ENCODE measurements at places on chromosomes 5 and 9.

GRCh38 chr5:178389796-178390195 is 157.2 kb upstream of the PHYKPL start:
- peak; percentile 46 for DNase-seq

DNA sequence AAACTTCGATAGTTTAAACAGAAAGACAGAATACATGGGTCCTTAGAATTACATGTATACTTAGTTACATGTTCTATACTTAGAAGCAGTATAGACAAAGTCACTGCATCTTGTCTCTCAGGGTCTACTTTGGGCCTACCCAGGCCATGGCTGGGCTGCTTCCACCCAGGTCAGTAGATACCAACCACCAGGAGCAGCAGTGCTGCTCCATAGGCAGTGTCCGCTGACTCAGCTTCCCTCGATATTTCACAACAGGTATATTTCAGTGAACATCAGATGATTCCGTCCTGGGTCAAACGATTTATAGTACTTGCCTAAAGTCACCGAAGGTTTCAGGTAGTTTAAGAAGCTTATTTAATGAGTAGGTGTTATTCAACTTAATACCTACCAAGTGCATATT is 18.0 kb downstream of the IARS1 start:
- DNase-seq: no peak

- DNase-seq: no peak
Measured at GRCh38 chr5:159951387-159951786, 35.1 kb downstream of the ADRA1B start.

DNA sequence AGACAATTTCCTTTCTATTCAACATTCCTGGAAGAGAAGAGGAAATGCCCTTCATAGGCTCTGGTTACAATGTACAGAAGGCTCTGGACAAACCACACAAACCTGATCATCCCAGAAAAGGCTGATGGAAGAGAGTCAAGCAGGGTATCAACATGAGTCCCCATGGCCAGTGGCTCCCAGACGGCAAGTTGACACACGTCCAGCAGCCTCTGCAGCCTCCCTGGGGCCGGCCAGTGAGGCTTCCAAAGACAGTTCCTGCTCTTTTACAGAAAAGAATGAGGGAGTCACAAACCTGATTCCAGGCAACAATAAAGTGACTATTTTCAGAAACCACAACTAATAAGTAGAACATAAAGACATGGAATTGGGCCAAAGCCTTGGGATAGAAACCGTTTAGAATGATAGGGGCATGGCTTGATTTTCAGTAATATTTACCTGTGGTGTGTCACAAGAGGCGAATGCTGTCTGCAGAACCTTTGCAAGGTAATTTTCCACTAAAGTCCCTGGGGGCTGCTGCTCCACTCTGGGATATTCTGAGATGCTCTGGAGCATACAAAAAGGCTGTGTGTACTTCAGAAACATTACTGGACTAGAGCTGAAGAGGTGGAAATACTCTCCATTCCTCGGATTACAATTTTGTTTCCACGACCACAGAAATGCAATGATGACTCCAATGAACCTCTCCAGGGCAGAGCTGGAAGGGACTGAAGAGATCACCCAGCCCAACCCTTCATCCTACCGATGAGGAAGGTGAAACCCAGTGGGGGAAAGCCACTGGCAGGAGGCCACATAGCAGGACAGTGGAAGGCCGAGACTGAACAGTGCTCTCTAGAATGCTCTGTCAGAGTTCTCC is 10.4 kb downstream of the MED27 start:
- DNase-seq: no peak

DNA sequence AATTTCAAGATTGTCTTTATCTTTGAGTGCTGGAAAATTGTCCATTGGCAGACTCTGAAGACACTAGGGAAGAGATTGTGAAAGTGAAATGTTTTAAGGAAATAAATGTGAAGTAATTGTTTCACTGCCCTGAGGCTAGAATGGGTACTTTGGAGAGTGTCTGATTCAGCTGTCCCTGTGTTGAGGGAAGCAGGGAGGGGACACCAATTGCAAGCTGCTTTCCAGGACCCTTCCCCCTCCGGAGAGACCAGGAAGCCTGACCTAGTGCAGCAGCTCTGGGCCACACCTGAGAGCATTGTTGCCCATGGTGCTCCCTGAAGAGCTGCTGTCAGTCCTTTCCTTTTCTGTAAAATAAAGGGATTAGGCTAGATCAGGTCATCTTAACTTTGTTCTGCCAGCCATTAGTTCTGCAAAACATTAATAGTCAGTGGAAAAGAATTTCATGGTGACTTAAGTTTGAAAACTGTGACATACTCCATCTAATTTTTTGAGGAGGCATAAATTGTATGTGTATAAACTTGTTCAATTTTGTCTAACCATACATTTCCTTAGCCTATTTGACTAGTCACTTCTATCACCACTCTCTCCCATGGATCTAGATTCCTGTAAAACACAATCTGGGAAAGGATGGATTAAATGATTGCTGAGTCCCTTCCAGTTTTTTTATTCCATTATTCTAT is 18.8 kb downstream of the MAP1B start:
- DNase-seq: no peak

DNA sequence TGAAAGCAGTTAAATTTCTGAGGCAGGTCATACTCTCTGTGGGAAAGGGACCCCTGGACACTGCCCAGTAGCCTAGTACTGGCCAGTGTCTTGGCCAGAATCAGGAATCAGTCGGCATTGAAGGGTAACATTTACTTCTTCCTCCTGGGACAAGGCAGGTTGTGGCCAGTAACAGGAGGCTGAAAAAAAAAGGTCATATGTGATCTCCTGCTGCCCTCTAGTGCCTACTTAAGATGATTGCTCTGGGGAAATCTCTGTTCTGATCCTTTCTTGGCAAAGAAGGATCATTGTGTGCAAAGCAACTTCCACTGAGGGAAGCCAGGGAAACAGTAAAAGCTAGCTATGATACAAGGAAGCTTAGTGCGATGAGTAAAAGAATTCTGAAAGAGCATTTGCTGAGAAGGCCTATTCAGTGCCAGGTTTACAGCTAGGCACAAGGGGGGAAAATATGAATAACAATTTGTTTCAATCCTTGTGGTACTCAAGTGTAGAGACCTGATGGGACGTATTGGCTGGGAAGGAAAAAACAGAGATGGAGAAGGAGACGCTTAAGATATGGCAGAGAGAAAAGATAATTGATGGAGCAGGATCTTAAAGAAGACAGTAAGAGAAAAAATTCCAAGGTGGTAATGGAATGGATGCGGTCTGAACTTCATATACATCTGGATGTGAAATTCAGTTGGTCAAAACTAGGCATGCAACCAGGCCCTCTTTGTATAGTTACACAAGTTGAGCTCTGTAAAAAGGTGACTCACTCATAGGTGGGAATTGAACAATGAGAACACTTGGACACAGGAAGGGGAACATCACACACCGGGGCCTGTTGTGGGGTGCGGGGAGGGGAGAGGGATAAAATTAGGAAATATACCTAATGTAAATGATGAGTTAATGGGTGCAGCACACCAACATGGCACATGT is 25.8 kb upstream of the TRIM32 start:
- no peak for DNase-seq

DNA sequence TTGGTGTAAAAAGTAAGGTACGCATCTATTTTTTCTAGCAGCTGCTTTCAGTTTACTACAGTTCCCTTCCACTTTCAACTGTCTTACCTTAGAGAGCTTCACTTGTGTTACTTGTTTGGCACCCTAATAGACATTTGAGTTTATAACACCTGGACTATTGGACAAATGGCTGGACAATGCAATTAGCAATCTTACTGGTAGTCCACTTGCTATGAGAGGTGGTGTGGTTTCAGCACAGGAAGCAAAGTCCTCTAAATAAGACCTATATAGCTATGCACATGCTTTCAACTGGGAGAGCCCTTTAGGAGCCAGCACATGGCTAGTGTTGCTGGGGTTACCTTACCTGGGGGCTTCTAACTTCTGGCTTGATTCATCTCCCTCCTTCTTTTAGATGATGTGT is 119.6 kb upstream of the RANBP3L start:
- no peak for DNase-seq

All from left ventricle myocardium superior (tissue), 1 donor.